Suprapubic skin (tissue), 4 donors: ENCODE measurements at places on chromosomes 3 and 15.

GRCh38 chr3:119675188-119675874, 1.9 kb downstream of the COX17 start:
- no peak for DNase-seq

DNA sequence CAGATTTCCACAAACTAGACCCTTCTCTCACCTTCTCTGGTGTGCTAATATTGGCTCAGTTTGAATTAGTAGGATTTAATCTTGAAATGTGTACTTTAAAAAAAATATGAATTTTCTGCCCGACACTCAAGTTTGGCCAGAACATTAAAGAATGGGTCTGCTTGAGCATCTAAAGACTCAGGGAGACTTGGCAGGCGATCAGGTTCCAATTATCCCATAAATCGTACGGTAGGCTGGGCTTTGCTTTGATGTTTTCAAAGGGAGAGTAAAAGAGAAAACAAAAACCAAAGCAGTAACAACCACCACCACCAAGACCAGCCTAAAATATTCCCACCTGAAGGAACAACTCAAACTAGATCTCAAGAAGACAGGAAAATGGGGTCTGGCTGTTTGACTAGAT, 230.8 kb downstream of the EBLN2 start:
- DNase-seq, result no peak

DNA sequence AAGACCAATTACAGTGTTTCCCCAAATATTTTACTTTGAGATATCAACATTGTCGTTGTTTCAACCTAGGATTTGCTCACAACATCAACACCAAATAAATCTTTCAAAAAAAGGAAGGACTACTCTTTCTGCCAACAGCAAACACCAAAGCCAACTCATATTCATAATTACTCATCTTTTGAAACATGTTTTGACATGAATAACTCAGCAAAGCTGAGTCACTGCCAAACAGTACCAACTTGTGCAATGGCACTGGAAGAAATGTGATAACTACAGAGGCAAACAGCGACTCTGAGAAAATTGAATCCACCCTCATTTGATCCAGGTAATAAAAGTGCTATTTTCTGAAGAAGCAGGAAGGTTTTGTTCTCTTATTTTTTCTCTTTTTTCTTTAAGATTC, 67.2 kb downstream of the PEX5L start:
- DNase-seq, result no peak

DNA sequence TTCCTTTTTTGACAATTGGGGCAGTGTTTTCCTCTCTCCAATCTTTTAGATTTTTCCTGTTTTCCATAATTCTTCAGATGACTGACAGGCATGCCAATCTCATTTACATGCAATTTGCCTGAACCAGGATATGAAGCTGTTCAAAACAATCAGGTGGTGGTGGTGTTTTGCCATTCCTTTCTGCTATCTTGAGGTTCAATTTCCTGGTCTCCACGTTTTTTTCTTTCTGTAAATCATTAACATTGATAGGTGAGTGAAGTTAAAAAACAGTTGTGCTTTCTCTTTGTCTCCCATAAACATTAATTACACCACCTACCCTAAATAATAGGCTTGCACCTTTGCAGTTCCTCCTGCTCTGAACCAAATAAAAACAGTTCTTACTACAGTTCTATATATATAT, 49.1 kb downstream of the C2CD4A start:
- DNase-seq, result no peak

- DNase-seq, result no peak
Measured at GRCh38 chr3:20747741-20748140, 561.7 kb upstream of the SGO1 start.

- no peak for DNase-seq
Measured at GRCh38 chr3:38039101-38039898, at the start of gene DLEC1. Gene DLEC1 (plus strand): TSS chr3:38039208. CDS start chr3:38039226, 18 bp downstream.

- DNase-seq, result no peak
Measured at GRCh38 chr15:85690561-85691231, 104.0 kb downstream of the KLHL25 start.

GRCh38 chr15:53360881-53361280, 398.6 kb downstream of the WDR72 start:
- DNase-seq, result no peak

DNA sequence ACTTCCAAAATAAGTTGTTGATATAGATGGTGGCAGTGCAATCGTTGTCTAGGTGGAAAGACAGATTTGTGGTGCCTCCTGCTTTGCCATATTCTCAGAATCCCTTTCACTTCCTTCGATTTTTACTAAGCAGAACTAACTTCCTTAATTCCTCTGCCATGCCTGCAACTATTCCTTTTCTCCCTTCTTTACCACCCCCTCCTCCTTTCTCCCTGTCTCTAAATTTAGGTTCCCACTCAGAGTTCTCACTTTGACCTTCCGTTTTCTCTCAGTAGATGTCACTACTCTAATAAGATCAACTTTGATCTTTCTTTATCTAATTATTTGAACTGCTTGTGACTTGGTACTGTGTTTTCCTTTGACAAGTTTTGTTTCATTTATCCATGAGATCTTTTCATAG, 351.2 kb downstream of the LPP start:
- DNase-seq, result no peak

DNA sequence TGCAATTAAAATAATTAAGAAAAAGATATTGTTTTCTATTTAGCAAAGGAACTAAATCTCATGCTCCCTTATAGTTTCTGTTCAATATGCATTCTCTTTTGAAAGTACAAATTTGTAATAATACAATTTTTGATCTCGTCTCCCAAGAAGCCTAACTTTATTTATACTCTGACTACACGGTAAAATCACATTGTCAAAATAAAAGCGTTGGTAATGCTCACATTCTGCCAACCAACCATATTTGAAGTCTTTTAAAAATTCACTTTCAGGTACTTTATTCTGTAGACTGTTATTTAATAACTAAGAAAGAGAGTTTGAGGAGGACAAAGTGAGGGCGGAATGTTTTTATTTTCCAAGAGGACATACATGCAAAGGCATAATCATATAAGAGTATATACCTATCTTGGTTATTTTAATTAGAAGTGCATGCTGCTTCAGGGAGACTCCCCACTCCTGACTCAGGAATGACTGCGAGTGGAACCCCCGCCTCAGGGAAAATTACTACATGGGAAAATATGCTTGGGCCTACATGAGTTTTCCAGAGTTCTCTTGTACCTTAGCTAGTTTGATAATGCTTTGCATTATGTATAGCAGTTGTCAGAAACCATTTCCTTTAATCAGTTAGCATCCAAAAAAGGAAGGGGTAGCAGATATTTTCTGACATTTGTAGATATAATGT, 19.3 kb downstream of the MBNL1 start:
- DNase-seq, result no peak

DNA sequence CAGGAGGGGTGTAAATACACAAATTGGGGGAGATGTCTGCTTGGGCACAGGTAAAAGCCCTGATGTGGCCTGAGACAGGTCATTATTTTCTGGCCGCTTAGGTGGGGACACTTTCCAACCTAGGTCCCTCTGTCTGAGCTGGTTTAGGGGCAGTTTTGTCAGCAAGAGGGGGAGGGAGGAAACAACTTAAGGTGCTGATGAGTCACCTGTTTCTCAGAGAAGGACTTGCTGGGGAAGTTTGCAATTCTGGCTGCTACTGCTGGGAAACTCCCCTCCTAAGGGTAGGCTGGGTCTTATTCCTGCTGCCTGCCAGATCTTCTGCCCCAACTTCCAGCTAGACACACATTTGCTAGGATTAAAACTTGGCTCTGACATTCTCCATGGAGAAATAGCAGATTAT, 4.8 kb upstream of the RHOV start:
- DNase-seq, result no peak

DNA sequence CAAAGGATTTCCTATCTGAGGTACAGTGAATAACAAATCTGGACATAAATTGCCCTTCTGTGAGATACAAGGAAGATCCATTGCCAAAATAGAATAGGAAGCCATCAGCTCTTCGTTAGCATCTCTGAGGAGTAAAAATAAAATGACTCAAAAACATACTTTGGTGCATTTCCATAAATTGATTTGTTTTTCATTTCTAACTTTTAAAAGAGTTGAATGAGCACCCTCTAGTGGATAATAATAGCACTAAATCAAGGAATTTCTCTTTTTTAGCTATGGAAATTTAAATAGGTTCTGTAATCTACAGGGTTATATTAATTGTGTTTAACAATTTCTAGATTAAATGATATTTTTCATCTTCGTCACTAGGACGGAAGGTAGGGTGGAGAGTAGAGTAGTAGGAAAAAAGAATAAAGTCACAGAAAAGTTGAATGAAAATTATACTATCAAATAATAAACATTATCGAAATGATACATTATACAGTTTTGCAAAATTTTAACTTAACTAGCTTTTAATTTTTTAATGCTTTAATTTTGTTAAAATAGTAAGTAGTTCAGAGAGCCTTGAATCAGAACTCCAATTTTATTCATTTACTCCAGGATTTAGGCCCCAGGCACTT, 6.4 kb downstream of the NSUN3 start:
- no peak for DNase-seq

- no peak for DNase-seq
Measured at GRCh38 chr15:69000725-69001503, 13.6 kb upstream of the NOX5 start.

GRCh38 chr3:55899887-55900286, 412.8 kb upstream of the WNT5A start:
- no peak for DNase-seq

DNA sequence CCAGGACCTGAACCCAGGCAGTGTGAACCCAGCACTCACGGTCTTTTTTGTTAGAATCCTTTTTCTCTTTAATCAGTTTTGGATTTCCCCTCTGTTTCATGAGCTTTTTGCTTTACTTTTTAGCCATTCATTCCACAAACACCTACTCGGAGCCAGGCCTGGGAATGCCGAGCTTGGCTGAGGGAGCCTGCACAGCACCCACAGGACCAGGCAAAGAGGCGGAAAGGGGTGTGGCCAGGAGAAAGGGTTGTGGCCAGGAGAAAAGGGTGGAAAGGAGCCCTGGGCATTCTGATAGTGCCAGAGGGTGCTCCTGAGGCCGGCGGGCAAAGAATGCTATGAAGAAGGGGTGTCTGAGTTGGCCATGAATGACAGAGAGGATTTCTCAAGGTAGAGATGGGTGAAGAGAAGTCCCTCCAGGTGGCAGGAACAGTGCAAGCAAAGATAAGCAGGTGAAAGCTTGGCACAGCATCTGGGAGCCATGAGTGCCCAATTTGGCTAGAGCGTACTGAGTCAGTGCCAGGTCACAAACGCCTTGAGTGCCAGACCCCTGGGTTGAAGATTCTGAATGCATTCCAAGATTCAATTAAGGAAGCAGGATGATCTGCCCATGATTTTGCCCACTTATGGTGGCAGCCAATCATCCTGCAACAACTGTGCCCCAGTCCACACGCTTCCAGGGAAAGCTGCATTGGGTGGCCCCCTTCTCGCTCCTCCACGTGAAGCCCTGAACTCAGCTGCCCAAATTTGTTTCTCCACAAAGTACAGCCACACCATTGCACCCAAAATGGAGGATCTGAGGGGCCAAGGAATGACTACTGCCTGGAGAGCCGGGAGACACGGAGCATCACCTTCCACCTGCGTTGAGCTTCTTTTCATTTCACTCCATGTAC, 157.2 kb downstream of the XXYLT1 start:
- DNase-seq, result no peak

DNA sequence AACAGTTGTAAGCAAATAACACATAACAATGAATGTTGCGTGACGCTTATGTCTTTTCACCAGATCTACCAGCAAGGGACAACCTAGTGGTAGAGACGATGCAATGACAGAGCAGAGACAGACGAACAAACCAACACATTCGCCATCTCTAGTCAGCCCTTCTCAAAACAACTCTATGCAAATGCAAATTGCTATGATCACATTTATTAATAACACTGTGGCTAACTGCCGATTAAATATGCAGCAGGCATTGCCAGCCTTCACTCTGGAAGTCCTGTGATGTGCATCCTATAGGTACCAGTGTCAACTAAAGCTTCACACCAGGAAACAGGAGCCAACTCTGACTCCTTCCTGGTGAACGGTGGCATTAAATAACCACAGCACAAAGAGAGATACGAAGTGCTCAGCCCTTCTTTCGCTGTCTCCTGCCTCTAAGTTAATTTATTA, 94.2 kb downstream of the FOXP1 start:
- DNase-seq, result no peak

DNA sequence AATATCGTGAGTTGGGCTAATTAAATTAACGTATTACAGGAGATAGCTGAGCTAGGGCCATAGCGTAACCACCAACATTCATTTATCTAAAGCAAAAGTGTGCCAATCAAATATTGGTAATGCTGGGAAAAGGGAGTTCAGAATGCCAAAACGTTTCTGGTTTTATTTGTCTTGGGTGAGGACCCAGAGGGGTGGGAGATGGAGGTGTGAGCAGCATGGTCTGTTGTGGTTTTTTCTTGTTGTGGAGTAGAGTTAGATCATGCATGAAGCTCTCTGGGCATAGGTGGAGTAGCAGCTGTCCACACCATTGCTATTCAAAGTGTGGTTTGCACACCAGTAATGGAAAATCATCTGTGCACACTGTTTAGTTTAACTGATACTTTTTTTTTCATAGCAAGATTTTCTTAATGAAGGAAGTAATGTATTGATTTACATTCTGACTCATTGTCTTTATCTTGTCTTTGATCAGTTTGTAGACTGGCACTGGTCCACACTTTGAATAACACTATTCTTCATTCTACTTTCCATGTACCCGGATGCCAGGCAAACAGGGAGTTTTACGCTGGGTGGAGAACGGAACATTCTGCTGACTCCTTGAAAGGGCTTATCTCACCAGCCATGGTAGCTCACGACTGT, 50.8 kb upstream of the CRTC3 start:
- no peak for DNase-seq

DNA sequence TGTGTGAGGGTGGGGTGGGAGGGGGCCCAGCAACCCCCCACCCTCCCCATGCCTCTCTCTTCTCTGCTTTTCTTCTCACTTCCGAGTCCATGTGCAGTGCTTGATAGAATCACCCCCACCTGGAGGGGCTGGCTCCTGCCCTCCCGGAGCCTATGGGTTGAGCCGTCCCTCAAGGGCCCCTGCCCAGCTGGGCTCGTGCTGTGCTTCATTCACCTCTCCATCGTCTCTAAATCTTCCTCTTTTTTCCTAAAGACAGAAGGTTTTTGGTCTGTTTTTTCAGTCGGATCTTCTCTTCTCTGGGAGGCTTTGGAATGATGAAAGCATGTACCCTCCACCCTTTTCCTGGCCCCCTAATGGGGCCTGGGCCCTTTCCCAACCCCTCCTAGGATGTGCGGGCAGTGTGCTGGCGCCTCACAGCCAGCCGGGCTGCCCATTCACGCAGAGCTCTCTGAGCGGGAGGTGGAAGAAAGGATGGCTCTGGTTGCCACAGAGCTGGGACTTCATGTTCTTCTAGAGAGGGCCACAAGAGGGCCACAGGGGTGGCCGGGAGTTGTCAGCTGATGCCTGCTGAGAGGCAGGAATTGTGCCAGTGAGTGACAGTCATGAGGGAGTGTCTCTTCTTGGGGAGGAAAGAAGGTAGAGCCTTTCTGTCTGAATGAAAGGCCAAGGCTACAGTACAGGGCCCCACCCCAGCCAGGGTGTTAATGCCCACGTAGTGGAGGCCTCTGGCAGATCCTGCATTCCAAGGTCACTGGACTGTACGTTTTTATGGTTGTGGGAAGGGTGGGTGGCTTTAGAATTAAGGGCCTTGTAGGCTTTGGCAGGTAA, 8.1 kb downstream of the FAM131A start:
- DNase-seq, result no peak
